Cortex of kidney (tissue), 1 donor: ENCODE measurements at places on chromosomes 11 and 22.

- DNase-seq: no peak
Measured at GRCh38 chr11:12001186-12001585, 7.2 kb downstream of the DKK3 start.

- no peak for DNase-seq
Measured at GRCh38 chr11:115042002-115042401, 363.7 kb downstream of the NXPE2 start.

- DNase-seq: no peak
Measured at GRCh38 chr22:41009222-41009948, 58.2 kb downstream of the RBX1 start.

DNA sequence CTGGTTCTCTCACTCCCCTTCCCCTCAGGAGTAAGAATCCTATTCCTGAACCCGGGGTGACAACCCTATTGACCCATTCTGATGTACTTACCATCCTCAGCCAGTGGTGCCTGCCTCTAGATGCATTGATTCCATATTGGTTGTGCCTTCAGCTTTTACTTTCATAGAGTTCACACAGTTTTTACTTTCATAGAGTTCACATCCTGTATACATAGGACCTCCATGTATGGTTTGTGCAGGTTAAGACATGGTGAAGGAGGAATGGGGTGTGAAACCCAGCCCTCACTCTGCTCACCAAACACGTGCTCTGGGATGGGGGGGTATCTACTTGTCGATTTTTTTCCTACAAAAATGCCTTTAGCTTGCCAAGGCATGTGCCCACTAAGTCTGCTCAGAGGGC, 105.6 kb upstream of the TBCEL start:
- DNase-seq: no peak

- DNase-seq: no peak
Measured at GRCh38 chr22:48331691-48332220, 1495.9 kb downstream of the BRD1 start.

- no peak for DNase-seq
Measured at GRCh38 chr22:17201285-17201945, 17.8 kb downstream of the ADA2 start.

DNA sequence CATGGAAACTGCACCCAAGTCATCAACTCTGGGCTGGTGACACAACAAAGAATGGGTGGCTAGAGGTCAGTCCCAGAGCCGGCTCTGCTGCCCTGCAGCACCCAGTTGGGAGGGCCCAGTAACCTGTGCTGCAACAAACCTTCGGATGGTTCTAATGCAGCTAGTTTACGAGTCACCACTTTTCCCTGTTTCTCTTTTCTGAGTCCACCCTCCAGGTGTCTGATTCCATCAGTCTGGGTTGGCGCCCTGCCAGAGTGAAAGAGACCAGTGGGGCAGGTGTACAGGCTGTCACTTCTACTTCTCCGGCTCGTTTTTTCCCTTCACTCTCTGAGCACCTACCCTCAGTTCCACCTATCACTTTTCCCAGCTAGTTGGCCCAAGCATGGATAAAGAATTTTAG, 572.9 kb downstream of the NTM start:
- DNase-seq: no peak

- no peak for DNase-seq
Measured at GRCh38 chr11:106461839-106462545, 384.5 kb downstream of the AASDHPPT start.

GRCh38 chr11:64007160-64007628, 21.0 kb downstream of the OTUB1 start:
- DNase-seq: no peak

DNA sequence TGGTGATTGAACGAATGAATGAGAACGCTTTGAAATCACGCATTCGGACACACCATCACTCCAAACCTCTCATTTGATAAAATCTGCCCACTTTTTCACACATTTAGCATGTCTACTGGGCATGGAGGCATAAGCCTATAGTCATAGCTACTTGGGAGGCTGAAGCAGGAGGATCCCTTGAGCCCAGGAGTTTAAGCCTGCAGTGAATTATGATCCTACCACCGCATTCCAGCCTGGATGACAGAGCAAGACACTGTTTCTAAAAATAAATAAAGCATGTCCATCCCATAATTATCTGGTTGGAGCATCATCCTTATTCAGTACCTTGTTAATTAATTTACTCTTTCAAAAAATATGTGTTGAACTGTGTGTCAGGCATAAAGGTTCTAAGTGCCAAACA, 3.3 kb upstream of the PICALM start:
- no peak for DNase-seq

GRCh38 chr11:112983887-112984286, 22.7 kb downstream of the NCAM1 start:
- DNase-seq: no peak

DNA sequence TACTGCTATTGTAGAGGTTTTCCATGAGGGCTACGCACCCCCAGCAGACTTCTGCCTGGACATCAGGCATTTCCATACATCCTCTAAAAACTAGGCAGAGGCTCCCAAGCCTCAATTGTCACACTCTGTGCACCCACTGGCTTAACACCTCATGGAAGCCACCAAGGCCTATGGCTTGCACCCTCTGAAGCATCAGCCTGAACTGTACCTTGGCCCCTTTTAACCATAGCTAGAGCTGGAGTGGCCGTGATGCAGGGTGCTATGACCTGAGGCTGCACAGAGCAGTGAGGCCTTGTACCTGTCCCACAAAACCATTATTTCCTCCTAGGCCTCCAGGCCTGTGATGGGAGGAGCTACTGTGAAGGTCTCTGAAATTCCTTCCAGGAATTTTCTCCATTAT, 33.9 kb downstream of the AAMDC start:
- DNase-seq: no peak
